ENCODE measurements at places on chromosomes 3 and 15.

GRCh38 chr3:172181932-172182586, 142.7 kb downstream of the FNDC3B start:
- DNase-seq = no peak

GRCh38 chr3:182212479-182213076, 500.9 kb downstream of the SOX2 start:
- DNase-seq = no peak

- no peak for DNase-seq
Observed at GRCh38 chr3:171375666-171376595, 84.3 kb downstream of the TNIK start.

DNA sequence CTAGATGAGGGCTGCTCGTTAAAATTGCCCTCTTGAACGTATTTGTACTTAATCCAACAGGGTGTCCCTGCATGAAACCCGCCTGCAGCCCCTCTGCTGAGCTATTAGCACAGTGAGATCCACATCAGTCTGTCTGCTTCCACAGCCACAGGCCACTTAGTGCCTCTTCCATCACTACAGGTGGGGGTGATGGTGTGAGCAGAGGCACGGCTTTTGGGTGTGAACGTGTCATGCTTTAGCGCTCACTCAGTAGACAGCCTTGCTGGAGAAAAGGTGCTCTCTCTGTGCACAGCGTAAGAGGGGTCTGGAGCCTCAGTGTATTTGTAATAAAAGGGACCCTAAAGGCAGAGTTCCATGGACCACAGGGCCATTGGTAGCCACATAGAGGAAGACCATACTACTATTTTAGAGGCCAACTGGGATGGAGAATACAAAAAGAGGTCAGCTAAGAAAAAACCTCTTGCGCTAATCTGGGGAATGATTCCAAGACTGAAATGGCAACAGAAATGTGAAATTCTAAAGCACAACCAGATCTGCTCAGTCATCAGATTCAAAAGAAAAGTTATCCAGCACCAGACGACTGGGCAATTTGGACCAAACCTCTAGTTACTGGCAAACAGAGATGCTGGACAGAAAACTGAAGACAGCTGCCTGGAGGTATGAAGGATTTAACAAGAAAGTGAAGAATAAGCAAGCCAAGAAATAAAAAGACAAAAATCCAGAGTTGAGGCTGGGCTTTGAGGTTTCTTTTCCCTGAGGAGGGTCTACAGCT, 120.2 kb downstream of the ATP10A start:
- DNase-seq = no peak

DNA sequence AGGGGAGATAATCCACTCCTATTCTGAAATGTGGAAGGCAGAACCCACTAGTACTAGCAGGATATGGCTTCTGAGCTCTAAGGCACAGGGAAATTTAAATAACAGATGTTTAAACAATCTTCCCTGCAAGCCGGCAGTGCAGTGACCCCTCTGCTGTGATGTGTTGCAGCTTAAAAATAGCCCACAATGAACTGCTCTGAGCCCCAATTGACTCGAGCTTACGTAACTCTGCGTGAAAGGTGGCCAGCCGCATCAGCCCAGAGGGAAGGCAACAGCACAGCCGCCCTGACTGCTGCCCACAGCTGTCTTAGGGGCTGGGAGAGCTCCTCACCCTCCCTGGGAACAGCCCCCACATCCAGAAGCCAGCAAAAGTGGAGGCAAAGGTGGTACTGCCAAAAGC, 12.5 kb upstream of the CAMKV start:
- DNase-seq = no peak

DNA sequence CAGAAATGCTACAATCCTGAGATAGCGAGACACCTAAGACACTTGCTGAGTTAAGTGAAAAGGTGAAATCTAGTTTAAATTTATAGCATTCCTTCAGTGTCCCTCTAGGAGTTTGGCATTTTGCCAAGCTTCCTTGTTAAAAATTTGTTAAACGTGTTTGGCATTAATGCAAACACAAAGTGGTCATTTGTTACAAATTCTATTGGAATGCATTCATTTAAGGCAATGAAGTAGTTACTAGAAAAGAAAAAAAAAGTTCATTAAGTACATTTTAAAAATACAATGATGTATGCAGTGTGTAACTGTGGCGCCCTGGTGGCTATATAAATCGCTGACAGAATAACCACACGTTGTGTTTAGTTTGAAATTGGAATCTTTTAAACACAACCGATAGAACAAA, 31.3 kb upstream of the WNT5A start:
- DNase-seq = no peak

All from GM10248 (cell line).